Activated CD8-positive, alpha-beta T cell treated with anti-CD3 and anti-CD28 coated beads for 36 hours (primary cell): ENCODE measurements at places on chromosomes 3 and 15.

- DNase-seq: no peak
Measured at GRCh38 chr3:71056327-71056726, 527.2 kb downstream of the FOXP1 start.

GRCh38 chr15:94230883-94231722 lies at the start of gene MCTP2:
Gene MCTP2, plus strand, starts transcription at chr15:94231561. Its CDS starts 66,705 bp downstream, at chr15:94298266.
- peak; percentile 92 for DNase-seq

- no peak for DNase-seq
Measured at GRCh38 chr3:143478115-143478693, 358.6 kb downstream of the CHST2 start.

DNA sequence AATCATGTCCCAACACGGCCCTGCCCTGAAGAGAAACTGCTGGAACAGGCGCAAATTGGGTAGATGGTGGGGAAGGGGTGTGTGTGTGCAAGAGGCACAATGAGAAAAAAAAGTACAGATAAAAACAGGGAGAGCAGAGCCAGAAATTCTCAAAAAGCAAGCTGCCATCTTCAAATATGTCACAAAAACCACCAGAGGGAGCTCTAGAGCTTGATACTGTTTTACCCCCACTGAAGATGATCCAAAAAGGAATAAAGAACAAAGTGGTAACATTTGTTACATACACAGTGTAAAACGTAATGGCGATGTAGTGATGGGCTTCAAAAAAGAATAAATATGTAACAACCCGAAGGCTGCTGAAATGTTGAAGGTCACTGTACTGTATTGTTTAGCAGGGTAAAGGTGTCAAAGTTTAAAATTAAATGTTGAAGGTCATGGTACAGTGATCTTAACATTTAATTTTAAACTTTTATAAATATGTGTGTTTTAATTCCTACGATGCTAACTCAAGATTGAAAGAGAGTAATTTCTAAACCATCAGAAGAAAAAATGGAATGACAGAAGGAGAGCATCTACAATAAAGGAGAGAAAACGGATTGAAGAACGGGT lies 6.0 kb downstream of the SNRPA1 start:
- DNase-seq: no peak

DNA sequence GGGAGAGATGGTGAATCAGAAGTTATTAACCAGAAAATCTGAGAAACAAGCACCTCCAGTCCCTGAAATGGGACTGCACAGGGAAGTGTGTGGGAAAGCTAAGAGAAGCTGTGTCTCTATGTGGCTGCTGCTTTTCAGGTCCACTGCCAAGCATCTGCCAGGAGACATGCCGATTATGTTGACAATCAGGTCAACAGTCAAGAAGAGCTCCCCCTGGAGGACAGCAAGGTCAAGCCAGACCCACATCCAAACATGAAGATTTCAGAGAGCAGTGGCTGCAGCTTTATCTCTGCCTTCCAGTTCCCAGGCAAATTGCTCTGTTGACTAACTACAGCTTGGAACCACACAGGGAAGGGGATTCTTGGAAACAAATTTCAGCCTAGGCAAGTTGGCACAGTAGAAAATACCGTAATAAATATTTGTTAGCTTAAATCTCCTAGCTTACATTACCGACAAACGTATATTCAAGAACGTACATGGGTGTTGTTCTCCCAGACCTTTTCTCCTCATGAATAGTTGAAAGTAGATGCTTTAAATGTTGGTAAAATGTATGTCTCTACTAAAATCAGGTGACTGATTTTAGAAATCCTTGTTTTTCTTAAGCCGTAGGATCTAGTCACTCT lies 394.5 kb upstream of the RARB start:
- peak; percentile 30 for DNase-seq
